ENCODE measurements at places on chromosomes 2 and 18. TPM values are rescaled to one million over a fixed set of nuclear protein-coding genes. Genes with fewer than 3 reads are reported as not detected.

Gene SERPINB4
- total RNA-seq = not detected

Gene RTP5
- total RNA-seq = not detected

Gene DES
- not detected for total RNA-seq

Gene PTGR3
- total RNA-seq = 38.6 TPM

Gene NXPH2
- not detected for total RNA-seq

- no peaks in the 10 kb centered on the region for H3K36me3 ChIP-seq
- H3K4me3 ChIP-seq = no peak overlapping the region
- H3K27ac ChIP-seq = no peak overlapping the region
- H3K4me1 ChIP-seq = no peaks in the 10 kb centered on the region
These were observed 115.0 kb upstream of the MMADHC start for GRCh38 chr2:149702571-149702970.

DNA sequence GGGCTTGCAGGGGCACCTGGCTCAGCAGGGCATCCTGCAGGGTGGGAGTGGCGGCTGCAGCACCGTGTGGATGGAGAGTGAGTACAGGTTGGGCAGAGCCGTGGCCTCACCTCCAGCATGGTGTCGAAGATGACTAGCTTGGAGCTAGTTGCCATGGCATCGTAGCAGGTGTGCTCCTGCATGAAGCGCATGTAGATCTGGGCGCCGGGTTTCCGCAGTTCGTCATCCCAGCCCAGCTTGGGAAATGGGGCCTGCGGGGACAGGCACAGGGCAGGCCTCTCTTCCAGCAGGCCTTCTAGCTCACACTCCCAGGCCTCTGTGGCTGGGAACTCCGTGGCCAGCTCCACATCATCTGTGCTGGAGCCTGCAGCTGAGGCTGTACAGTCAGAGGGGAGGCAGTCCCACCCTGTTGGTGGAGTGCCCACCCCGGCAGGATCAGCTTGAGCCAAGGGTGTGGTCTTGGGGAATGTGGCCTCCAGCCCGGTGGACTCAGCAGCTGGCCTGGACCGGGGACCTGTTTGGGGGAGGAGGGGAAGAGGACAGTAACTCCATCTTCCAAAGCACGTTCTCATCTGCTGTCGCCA, 1.6 kb downstream of the PRKAG3 start:
- H3K27ac ChIP-seq = no peak overlapping the region
- H3K27me3 ChIP-seq = peaks cover 15% of the 10 kb centered on the region
- H3K4me3 ChIP-seq = no peak overlapping the region
- no peak for DNase-seq

DNA sequence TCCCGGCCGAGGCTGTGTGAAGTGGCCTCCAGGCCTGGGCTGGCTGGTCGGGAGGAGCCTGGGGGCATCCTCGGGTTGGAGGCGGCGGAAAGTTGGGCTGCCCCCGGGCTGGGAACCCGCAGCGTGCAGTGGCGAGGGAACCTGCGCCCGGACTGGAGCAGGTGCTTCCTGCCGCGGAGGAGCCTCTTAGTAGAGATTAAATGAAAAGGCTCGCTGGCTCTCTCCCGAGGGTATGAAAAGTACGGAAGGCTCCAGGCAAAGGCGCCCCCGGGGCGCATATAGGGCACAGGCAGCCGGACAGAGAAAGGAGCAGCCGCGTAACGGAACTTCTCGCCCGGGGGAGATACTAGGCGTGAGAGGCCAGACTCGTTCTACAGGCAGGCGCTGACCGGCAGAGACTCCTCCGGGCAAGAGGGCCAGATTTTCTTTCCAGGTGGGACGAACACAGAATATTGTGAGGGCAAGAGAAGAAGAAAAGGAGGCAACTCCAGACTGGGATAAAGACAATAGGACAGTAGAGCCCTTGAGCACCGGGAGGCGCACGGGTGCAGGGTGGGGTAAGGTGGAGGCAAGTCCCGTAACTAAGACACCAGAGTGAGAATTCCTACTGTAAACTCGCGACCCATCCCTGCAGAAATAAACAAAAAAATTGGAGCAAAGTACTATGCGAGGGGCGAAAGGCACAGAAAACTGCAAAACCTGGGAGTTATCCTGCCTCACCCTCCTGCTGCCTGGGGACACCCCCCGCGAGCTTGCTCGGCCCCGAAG, 816 bp downstream of the CDH2 start:
- DNase-seq = no peak
- peak overlapping the region; percentile 71 for H3K27ac ChIP-seq
- H3K4me3 ChIP-seq = peak overlapping the region; percentile 64
- H3K27me3 ChIP-seq = peaks cover 46% of the 10 kb centered on the region

DNA sequence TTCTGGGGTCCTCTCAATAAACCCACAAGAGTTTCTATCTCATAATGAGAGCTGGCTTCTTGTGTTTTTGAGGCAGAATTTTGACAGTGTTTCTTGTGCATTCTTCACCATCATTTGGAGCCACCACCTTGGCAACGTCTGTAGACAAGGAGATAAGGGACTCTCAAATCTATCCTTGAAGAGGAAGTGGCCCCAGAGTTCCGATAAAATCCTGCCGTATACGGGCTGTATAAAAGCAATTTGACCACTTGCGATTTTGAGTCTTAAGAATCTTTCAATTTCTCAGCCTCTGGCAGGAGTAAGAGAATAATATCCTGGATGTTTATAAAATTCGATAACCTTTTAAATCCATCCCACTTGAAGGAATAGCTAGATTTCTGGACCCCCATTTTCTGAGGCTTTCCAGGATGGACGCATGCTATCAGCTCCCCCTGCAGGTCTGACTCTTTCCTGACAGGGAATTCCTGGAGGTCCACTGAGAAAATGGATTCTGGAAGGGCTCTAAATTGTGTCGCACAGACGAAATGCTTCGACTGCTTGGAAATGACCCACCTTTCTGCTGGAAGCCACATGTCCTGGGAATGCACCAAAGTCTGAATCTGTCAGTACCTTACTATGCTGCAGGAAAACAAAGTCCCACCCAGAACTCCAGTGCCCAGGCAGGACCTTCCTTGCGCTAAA, 54.1 kb downstream of the E2F6 start:
- no peaks in the 10 kb centered on the region for H3K4me1 ChIP-seq
- H3K36me3 ChIP-seq = no peaks in the 10 kb centered on the region
- no peak overlapping the region for H3K27ac ChIP-seq
- peaks cover 5% of the 10 kb centered on the region for H3K27me3 ChIP-seq

GRCh38 chr18:9049495-9049809, 53.0 kb upstream of the NDUFV2 start:
- no peak overlapping the region for H3K4me3 ChIP-seq
- peaks cover 1% of the 10 kb centered on the region for H3K36me3 ChIP-seq
- no peak overlapping the region for H3K27ac ChIP-seq
- peaks cover 3% of the 10 kb centered on the region for H3K27me3 ChIP-seq

- peaks cover 45% of the 10 kb centered on the region for H3K4me1 ChIP-seq
- no peaks in the 10 kb centered on the region for H3K27me3 ChIP-seq
- no peak overlapping the region for H3K27ac ChIP-seq
- no peak for DNase-seq
- H3K4me3 ChIP-seq = no peak overlapping the region
These were observed 81.6 kb upstream of the ALPP start for GRCh38 chr2:232296776-232297525.

GRCh38 chr18:36128530-36128870, 640 bp downstream of the SLC39A6 start:
- no peaks in the 10 kb centered on the region for H3K27me3 ChIP-seq
- peak overlapping the region; percentile 97 for H3K27ac ChIP-seq
- H3K4me1 ChIP-seq = peaks cover 58% of the 10 kb centered on the region
- DNase-seq = no peak

GRCh38 chr2:189499137-189499536, 57.9 kb downstream of the WDR75 start:
- no peaks in the 10 kb centered on the region for H3K36me3 ChIP-seq
- H3K4me1 ChIP-seq = no peaks in the 10 kb centered on the region
- H3K27me3 ChIP-seq = peaks cover 2% of the 10 kb centered on the region

DNA sequence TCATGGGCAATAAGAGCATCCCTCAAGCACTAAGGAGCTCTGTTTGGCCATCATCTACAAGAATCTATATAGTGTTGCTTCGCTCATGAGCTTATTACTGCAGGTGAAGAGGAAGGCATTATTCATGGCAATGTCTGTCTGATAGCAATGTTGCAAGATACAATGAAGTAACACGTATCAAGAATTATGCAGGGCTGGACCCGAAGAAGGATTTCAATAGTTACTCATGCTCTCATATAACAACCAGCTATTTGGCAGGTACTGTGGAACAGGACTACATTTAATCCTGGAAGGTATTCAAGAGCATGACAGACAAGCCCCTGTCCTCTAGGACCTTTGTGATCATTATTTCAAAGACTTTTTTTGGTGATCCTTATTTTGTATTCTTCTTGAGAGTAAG, 109.6 kb downstream of the LAMA3 start:
- DNase-seq = no peak
- peaks cover 18% of the 10 kb centered on the region for H3K27me3 ChIP-seq
- H3K4me1 ChIP-seq = no peaks in the 10 kb centered on the region
- no peaks in the 10 kb centered on the region for H3K36me3 ChIP-seq
- H3K27ac ChIP-seq = no peak overlapping the region

- H3K4me1 ChIP-seq = peaks cover 10% of the 10 kb centered on the region
- H3K4me3 ChIP-seq = no peak overlapping the region
These were observed 144.3 kb upstream of the SMAD7 start for GRCh38 chr18:49094979-49095632.

- H3K4me1 ChIP-seq = peaks cover 26% of the 10 kb centered on the region
- H3K27me3 ChIP-seq = no peaks in the 10 kb centered on the region
- H3K36me3 ChIP-seq = peaks cover 65% of the 10 kb centered on the region
- H3K27ac ChIP-seq = peak overlapping the region; percentile 54
- DNase-seq = no peak
These were observed 9.1 kb downstream of the RPL31 start for GRCh38 chr2:101011152-101011551.

DNA sequence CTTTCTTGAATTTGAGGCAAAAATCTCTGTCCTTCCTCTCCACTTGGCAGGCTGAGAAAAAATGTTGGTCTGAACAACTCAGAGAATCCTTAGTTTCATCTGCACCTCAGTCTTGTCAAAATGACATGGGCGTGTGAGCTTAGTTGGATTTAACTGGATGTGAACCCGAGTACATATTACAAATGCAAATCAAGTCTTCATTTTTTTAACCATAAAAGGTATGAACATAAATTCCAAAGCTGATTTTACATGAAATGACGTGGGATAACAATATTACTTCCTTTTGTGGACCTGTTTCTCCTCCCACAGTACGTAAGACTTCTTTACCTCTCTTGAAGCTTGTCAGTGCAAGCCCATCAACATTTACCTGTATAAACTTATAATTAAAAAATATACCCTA, 32.6 kb upstream of the RND3 start:
- H3K4me3 ChIP-seq = no peak overlapping the region
- H3K27me3 ChIP-seq = peaks cover 2% of the 10 kb centered on the region
- no peaks in the 10 kb centered on the region for H3K4me1 ChIP-seq
- H3K36me3 ChIP-seq = no peaks in the 10 kb centered on the region

DNA sequence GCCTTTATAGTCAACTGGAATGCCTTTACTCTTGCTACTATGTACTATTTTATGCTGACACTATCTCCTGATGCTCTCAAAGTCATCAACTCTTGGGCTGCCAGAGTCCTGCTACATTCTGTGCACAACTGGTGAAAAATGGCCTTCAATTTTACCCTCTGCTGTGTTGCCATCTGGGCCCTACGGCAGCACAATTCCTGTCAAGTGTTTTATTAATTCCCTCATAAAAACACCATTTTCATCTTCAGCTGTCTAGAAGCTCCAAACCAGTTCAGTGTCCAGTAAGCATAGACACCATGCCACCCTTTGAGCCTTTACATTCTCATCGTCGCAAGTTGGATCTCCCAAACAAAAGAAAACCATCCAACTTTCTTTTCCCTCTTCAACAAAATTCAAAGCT, 26.5 kb downstream of the CALCRL start:
- H3K27me3 ChIP-seq = no peaks in the 10 kb centered on the region
- H3K27ac ChIP-seq = no peak overlapping the region
- H3K4me3 ChIP-seq = no peak overlapping the region
- no peaks in the 10 kb centered on the region for H3K4me1 ChIP-seq
- DNase-seq = no peak

DNA sequence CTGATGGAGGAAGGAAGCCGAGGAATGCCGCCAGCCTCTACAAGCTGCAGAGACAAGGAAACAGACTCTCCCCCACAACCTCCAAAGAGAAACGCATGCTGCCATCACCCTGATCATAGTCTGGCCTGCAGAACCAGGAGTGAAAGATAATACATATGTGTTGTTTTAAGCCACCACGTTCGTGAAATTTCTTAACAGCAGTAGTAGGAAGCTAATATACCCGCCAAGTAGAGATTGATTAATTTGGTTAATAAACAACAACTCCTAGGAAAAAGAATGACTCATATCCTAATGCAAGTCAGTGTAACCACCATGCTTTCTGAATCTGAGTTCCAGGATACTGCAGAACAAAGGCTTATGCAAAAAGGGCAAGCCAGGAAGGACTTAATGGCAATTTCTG, 36.6 kb downstream of the LONRF2 start:
- H3K4me3 ChIP-seq = no peak overlapping the region
- peaks cover 26% of the 10 kb centered on the region for H3K27me3 ChIP-seq
- H3K36me3 ChIP-seq = no peaks in the 10 kb centered on the region

- no peak overlapping the region for H3K4me3 ChIP-seq
- H3K4me1 ChIP-seq = no peaks in the 10 kb centered on the region
- peaks cover 6% of the 10 kb centered on the region for H3K27me3 ChIP-seq
- peak; percentile 29 for DNase-seq
- H3K27ac ChIP-seq = no peak overlapping the region
These were observed 185.7 kb upstream of the KLHL29 start for GRCh38 chr2:23199115-23199918.
